ENCODE measurements at places on chromosomes 2 and 18.

DNA sequence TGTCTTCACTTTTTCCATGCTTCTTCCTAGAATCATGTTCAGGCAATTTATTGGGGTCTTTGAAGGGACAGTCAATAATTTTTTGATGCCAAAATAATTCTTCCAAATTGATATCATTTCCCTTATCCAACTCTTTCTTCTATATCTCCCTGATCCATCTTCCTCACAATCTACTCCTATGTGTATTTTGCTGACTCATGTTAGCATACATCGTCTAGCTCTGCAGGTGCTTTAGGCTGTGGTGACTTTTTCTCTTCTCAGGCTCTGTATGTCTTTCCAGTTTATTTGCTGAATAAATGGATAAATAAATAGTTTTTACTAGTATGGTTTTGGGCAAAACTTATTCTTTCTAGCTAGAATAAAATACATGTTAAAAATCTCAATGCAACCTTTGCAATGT, 1650.9 kb upstream of the TMEFF2 start:
- DNase-seq, result no peak

DNA sequence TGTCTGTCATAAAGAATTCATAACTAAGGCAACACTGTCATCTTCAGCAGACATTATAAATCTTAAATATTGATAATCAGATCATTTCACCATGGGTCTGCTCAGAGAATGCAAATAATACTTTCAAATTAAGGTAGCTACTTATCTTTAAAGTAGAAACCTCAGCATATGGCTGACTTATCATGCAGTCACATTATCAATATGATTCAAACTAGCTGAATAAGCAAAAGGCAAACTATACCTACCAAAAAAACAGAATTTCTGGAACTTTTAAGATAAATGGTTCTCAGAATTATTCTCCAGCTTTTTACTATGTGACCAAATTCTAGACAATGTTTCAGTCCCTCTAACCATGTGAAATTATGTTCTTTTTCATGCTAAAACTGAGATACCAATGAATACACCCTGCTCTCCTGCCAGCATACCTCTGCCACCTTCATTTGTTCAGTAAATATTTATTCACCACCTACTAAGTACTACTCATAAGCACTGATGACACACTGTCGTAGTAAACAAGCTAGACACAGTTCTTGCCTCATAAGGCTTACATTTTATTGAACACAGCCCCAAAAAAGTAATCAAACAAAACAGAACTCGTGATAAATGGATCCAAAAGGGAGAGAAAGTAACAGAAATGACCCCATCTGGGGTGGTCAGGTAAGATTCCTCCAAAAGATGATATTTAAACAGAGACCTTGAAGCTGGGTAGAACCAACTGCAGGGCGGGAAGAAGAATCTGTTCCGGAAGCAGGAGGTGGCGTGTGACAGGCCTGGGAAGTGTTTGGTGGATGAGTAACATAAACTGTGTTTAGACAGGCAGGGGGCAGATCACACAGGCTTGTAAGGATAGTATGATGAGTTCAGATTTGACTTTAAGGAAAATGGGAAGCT, 17.7 kb downstream of the SPIRE1 start:
- no peak for DNase-seq

- no peak for DNase-seq
These were observed 849.1 kb upstream of the CHAC2 start for GRCh38 chr2:52918551-52918950.

DNA sequence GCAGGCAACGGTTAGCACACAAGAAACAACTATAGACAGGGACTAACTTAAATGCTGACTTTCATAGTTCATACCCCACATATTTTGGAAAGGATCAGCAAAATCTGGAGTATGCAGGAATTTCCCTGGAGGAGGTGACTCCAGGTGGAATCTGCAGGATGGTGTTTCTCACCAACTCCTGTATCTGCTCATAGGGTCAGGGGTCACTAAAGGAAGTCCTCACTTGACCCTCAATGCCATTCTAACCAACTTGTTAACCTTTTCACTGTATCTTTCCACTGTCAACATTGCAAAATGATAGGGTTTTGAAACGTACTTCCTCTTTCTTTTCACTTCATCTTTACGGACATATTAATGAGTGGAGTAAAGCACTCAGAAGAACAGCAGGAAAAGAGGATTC, 207.0 kb upstream of the CXCR4 start:
- DNase-seq, result no peak

- no peak for DNase-seq
These were observed 366.3 kb downstream of the SETBP1 start for GRCh38 chr18:45046961-45047360.

DNA sequence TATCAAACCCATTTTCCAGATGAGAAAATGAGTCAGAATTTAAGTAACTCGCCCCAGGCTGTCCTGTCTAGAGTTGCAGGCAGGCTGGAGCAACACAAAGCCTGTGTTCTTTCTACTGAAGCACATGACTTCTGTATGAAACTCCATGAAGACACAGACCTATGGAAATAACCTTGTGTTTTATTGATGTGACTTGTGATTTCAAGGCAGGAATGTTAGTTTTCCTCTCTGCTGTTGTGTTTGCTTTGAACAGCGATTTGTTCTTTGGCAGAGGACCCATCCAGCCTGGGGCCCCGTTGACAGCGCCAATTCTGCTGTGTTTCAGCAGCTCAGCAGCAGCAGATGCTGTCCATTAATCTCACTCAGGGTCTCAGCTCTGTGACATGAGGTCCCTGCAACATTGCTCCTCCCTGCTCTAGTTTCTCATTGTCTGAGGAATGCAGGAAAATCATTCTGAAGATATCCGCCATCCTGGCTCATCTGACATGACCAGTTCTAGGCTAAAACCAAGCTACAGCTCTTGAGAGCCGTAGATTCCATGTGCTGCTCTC, 344.3 kb upstream of the RAB12 start:
- DNase-seq, result no peak

DNA sequence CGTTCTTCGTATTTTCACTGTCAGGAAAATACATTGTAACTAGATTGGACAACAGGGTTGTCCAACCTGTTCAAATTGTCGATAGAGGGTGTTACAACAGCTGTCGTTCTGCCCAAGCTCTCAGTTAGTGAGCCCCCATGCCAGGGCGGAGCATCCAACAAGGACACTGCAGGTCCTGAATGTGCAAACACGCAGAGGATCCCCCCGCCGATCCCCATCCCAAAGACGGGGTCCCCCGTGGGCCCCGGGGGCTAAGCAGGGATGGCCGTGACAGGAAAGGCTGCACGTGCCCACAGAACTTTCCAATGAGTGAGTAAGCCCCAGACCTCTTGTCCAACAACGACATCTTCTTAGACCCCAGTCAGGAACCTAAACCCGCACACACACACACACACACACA, 140.8 kb downstream of the PXDN start:
- DNase-seq, result no peak

DNA sequence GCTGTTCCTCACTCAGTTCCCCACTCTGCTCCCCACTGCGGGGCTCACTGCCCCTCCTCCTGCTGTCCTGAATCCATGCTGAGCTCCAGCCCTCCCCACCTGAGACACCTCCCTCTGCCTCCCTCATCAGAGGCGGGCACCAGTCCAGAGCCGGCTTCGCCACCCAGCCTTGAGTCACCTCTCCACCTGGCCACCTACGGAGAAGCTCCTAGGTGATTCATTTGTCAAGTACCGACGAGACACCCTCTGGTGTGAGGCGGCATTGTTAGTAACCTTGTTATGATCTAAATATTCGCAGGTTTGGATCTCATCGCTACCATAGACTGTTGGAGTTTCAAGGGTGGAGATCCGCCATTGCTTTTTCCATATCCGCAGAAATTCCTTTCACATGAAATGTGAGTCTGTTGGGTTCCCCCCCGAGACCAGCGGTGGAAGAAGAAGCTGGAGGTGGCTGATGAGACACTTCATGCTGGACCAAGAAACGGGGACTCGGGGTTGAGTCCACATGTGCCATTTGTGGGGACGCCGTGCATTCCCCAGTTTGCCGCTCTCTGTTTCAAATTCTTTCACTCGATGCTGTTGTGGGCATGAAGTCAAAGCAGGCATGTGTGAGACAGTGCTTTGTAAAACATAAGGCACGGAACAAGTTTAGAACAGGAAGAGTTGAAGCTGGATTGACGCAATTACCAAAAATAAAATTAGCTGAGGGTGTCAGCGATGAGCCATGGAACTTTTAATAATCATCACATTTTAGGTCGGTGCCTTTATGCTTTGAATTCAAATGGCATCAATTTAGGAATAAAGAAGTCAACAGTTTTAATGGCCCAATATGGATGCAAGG, 259.8 kb upstream of the HDAC4 start:
- DNase-seq, result no peak

Data from activated CD4-positive, alpha-beta T cell treated with anti-CD3 and anti-CD28 coated beads, Interleukin-2, amount 50 U/mL, for 48 hours (primary cell).